ENCODE measurements at places on chromosomes 16 and 17.

DNA sequence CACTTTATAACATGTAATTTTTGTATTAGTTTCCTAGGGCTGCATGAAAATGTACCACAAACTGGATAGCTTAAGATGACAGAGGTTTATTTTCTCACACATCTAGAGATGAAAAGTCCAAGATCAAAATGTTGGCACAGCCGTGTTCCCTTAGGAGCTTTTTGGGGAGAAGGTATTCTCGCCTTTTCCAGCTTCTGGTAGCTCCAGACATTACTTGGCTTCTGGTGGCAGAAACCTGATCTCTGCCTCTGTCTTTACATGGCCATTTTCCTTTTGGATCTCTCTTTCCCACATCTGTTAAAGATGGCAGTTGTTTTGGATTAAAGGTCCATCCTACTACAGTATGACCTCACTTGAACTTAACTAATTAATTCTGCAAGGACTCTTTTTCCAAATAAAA, 885.7 kb upstream of the CDH8 start:
- no peak for DNase-seq

DNA sequence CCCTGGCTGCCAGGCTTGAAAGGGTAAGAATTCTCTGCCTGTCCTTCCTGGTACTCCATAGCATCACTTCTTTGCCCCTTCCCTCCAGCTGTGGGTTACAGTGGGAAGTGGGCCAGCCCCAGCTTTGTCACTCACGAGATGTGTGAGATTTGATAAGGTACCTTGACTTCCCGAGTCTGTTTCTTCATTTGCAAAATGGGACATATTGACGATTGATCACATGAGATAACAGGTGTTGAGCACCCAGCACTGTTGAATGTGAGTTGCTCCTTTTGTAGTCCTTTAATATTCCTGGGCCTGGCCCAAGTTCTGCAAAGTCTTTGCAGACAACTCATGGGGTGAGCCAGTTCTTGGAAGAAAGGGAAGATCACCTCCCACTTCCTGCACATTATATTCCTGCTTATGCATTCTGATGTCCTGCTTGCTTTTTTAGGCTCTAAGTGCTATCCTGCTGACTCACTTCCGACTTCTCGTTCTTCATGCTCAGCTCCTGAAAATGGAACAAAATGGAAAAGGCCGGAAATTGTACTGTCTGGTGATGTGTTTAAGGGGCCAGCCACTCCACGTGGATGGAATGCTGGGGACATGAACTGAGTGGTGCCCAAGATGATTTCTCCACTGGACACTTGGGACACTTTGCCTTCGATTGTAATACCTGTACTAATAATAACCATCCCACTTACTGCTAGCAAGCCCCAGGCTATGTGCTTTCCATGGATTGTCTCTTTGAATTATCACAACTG, 8.3 kb upstream of the NLK start:
- DNase-seq = no peak

GRCh38 chr16:23668873-23669272, 9.8 kb upstream of the PLK1 start:
- no peak for DNase-seq

GRCh38 chr17:33802349-33803198, 452.5 kb upstream of the CCL2 start:
- no peak for DNase-seq

GRCh38 chr16:70743791-70744190, 57.2 kb downstream of the VAC14 start:
- DNase-seq = no peak

DNA sequence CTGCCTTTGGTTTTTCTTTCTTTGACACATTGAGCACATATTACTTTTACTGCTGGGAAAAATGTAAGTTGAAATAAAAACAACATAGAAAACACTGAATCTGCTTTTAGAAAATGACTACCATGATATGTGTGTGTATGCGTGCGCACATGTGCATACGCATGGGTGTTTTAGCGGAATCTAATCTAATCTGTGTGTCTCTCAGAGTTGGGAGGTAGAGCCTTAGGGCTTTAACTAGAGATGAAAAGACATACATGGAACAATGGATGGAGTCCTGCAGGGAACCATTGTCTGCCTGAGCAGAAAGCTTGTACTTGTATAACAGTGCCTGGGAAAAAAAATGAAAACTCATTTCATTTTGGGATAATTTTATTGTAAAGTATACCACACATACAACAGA, 12.4 kb downstream of the SLFN5 start:
- DNase-seq = no peak

DNA sequence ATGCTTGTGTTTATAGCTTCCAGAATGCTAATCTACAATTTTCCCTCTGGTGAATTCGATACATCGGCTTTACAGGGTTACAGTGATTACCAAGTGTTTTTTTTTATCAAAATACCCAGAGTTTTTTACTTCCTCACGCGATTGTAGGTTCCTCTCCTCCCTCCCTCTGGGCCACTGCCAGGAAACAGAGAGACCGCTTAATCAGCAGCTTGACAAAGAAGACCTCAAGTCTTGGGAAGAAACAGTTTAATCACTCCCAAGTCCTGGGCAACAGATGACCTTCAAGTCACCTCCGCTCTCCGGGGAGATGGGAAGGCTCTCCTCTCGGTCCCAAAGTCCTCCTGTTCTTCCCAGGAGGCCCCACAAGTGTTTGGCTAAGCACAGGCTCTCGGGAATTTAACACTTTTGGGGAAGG, 23.5 kb downstream of the SMTNL2 start:
- DNase-seq = no peak

GRCh38 chr17:3860939-3861700, 15.1 kb upstream of the NCBP3 start:
- no peak for DNase-seq

DNA sequence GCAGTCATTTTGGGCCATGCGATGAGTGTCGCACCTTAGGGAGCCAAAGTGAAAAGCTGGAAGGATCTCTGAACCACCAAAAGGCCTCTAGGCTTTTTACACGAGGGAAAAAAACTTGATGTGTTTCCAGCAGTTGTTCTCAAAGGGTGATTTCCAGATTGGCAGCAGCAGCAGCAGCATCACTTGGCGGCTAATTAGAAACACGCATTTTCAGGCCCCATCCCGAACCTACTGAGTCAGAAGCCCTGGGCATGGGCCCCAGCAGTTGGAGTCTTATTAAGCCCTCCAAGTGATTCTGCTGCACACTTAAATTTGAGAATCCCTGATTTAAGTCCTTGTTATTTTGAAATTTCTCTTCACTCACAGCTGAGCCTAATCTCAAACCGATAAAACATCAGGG, 25.3 kb upstream of the PYY start:
- no peak for DNase-seq

DNA sequence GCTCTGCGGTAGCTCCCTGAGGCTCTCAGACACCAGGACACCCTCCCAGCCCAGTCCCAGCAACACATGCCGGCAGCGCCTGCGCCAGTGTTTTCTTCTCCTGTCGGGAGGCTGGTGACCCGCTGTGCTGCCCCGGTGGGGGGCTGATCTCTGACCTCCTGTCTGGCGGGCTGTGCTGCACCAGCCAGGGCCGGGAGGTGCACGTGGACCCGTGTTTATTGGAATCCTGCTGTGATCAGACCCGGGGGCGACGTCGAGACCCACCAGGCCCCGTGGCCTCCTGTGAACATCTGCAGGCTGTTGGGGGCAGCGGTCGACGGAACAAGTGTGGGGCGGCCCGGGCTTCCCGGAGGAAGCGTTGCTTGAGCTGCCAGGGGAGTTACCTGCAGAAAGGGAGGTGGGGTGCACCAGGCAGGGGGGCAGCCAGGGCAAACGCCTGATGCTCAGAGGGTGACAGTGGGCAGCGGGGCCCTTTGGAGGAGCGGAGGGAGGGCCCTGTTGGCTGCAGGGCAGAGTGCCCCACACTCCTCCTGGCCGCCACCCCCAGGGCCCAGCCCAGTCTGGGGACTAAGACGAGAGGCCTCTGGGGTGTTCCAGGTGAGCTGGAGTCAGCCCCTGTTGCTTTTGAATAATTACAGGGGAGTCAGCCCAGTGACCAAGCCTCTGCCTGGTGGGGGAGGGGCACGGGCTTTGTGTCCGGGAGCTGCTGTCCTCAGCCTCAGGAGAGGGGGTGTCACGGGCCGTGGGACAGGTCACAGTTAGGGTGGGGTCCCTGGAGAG, 2.3 kb upstream of the SSTR5 start:
- DNase-seq = no peak

- DNase-seq = no peak
Measured at GRCh38 chr16:88888461-88889387, 22.3 kb upstream of the PABPN1L start.

- no peak for DNase-seq
Measured at GRCh38 chr17:78415821-78416711, 37.6 kb downstream of the PGS1 start.

GRCh38 chr17:39629494-39629880, 2.7 kb downstream of the PPP1R1B start:
- DNase-seq = no peak

DNA sequence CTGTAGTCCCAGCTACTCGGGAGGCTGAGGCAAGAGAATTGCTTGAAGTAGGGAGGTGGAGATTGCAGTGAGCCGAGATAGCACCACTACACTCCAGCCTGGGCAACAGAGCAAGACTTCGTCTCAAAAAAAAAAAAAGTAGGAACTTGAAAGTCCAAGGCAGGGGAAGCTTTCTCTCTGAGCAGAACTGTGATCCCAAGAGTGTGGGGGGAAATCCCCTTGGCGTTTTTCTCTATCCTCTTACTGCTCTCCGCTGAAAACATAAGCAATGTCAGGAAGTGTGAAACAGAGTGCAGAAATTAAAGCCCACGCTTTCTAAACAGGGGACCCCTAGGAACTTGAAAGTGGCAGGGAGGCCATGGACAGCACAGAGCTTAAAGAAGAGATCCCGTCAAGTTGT, 9.8 kb upstream of the CMTM3 start:
- DNase-seq = no peak

DNA sequence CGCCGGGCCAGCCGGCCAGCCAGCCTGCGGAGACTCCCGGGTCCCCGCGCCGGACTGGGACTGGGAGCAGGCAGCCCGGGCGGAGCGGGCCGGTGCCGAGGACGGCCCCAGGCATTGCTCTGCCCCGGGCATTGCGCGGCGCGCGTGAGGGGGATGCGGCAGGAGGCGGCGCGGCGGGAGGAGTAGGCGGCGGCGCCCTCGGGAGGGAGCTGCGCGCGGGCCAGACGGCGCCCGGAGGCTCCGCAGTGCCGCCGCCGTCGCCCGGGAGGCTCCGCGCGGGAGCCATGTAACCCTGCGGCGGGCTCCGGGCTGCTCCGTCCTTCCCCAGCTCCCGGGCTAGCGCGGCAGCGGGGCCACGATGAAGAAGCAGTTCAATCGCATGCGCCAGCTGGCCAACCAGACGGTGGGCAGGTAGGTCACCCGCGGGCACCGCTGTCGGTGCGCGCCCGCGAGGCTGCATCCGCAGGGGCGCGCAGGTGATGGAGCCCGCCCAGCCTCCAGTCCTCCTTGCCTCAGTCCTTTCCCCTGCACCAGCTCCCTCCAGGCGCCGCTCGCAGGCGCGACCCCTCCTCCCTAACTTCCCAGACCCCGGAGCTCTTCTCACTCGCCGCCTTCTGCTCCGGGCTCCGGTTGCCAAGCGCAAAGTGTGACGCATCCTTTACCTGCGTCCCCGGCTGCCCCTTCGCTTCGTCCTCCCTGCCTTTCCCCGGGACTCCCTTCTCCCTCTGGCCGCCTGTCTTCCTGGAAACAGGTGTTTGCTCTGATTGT, at the start of gene ARHGAP44:
TSS of gene ARHGAP44 (plus strand) at position 18 of the 768 bp plus-strand sequence. CDS start at position 359, 341 bp downstream.
- peak; percentile 33 for DNase-seq

Measured in activated CD4-positive, alpha-beta T cell treated with anti-CD3 and anti-CD28 coated beads, Interleukin-2, amount 50 U/mL, for 16 hours (primary cell).